ENCODE measurements at places on chromosomes 5 and 9.

DNA sequence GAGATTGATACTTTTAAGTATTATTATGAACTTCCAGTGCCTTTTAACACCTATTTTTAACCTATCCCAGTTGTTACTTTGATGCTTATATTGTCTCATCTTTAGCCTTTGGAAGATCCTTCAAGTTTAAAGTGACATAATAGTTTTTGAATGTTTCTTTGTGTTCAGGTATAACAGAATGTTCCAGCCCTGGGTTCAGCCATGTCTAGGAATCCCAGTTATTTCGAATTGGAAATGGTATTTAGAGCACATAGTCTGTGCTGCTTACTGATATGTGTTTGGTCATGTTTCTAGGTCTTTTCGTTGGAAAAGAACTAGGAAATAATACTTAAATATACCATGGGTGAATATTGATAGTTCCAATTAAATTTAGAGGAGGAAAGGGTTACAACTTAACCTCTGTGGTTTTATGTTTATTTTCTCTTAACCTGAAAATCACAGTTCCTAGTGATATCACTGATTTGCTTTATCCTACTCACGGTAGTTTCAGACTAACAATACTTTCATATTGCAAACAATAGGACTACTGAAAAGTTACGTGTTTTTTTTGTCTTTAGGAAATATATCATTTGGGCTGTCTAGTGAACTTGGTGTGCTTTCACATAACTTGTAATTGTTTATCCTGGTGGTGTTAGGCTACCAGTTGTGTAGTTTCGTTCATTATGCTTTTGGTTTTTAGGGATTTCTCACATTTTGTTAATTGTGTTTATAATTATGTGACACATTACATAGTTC lies 37.8 kb downstream of the UHRF2 start:
- no peak for DNase-seq

GRCh38 chr5:79285833-79286232 lies 49.9 kb downstream of the JMY start:
- DNase-seq = no peak

GRCh38 chr5:62000646-62001045 lies 305.4 kb upstream of the KIF2A start:
- DNase-seq = no peak

GRCh38 chr9:90274725-90275124 lies 367.9 kb downstream of the DIRAS2 start:
- DNase-seq = no peak

GRCh38 chr9:16029046-16029615 lies 476.3 kb downstream of the CCDC171 start:
- no peak for DNase-seq

DNA sequence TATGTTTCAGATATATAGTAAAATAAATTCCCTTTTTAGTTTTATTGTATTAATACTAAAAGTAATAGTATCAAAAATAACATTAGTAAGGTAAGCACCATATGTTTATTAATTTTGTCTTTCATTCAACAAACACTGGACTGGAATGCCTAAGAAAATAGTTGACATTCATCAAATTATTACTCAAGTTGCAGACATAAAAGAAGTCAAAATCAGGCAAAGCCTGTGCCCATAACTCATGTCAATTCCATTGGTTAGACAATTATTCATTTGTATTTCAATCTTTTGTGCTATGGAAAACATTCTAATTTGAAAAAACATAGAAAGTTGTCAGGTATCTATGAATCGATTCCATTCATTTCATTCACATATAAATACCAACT lies 158.9 kb downstream of the CEMIP2 start:
- no peak for DNase-seq

Measured in NK-92 treated with Interleukin-12 subunit alpha and Interleukin-12 subunit beta, amount 100 ng/mL, for 24 hours (cell line).